ENCODE measurements at places on chromosomes 11 and 22.

DNA sequence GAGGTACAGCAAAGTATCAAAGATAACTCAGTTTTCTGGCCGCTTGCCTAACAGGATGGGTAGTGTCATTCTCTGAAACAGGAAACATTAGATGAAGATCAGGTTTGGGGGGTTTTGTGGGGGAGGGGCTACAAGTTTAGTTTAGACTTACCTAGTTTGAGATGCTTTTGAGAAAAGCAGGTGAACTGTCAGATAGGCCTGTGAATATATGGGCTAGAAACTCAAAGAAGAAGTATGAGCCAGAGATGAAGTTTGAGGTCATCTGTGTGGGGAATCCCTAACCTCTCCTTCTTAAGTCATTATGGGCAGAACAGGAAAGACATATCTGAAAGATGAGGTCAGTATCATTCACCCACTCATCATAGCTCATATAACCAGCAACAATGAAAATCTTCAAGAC, 11.9 kb downstream of the HOATZ start:
- no peak for DNase-seq

- DNase-seq: no peak
These were observed 143.8 kb upstream of the NCAM1 start for GRCh38 chr11:112817376-112817775.

GRCh38 chr11:108694846-108695245, 30.0 kb downstream of the DDX10 start:
- no peak for DNase-seq

GRCh38 chr11:1260023-1260501, 37.2 kb downstream of the MUC5B start:
- DNase-seq: no peak

- peak; percentile 97 for DNase-seq
These were observed 122.0 kb upstream of the ZC3H12C start for GRCh38 chr11:109971184-109971523.
